ENCODE measurements at places on chromosomes 6 and 20.

GRCh38 chr6:159097256-159097655, 52.5 kb upstream of the TAGAP start:
- DNase-seq, result no peak

GRCh38 chr20:58167759-58168158, 60.7 kb downstream of the ANKRD60 start:
- no peak for DNase-seq

DNA sequence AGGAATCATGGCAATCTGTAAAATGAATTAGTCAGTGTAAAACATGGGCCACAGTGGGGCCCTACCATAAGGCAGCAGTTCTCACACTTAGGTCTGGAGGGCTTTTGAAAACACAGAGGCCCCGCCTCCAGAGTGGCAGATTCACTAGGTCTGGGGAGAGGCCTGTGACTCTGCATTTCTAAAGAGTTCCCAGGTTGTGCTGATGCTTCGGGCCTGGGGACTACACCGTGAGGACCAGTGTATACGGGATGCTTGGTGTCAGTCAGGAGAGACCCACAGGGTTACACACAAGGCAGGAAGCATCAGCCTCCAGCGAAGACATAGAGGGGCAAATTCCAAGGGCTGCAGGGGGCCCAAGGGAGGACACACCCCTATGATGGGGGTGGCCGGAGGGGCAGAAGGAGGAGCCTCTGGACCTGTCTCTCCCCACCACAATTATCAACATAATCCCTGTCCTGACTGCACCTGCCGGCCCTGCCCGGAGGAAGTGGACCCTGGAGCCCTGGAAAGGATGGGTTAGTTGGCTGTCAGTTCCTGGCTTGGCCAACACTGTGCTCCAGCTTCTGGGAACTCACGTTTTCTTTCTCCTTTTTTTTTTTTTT, 46.7 kb downstream of the FGD2 start:
- no peak for DNase-seq

DNA sequence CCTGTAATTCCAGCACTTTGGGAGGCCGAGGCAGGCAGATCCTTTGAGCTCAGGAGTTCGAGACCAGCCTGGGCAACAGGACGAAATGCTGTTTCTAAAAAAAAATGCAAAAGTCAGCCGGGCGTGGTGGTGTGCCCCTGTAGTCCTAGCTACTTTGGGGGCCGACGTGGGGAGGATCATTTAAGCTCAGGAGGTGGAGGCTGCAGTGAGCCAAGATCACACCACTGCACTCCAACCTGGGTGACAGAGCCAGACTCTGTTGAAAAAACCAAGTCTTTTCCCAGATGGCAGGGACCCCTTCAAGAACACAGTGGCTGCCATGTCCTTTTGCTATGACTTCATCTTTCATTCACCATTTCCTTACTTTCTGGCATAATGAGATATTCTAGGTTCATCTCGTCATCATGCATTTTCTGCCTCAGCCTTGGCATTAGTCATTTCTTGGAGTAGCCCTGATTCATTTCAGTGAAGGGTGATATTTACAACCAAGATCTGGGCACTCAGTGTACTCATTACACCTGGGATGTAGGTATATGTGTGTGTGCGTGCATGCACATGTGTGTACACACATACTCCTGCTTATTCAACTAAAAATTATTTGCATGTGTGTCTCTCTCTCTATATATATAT, 61.4 kb upstream of the TOX2 start:
- DNase-seq, result no peak

DNA sequence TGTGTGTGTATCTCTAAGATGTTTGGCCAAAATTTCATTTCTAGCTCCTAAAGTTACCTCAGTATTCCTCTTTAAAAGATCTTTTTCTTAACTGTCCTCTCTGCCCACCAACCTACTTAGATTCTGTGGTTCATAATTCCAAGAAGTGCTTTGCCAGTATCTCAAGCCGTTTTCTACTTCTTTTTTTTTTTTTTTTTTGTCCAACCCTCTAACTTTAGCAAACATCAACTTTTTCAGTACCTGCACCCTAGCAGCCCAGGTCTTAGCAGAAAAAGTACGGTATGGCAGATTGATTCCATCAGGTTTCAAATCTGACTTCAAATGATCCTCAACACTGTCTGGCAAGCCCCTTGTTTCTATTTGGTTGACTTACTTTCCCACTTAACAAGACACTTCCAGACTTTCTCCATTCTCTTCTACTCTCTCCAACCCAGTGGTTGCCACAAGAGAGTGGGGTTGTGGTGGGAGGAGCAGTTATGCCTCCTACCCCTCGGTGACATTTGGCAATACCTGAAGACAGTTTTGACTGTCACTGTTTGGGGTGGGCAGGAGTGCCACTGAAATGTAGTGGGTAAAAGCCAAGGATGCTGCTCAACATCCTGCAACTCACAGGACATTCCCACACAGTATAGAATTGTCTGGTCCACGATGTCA, 10.8 kb upstream of the MAN1A1 start:
- DNase-seq, result no peak

DNA sequence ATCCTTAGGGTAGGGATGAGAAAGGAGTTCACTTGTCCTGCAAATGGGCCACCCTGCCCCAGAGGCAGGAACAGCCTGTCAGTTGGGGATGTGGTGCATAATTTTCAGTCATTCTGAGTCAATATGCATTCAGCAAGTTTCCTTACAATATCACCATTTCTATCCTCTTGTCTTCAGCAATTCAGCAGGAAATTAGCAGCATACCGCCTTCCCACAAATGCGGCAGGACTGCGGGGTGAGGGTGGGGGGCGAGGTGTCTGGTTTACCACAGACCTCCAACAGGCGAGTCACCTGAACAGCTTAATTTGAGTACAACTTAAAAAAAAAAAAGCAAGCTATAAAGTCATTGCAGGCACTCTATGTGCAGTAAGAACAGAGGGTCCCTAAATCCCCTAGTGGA, 126.8 kb downstream of the MAP3K7 start:
- DNase-seq, result no peak

DNA sequence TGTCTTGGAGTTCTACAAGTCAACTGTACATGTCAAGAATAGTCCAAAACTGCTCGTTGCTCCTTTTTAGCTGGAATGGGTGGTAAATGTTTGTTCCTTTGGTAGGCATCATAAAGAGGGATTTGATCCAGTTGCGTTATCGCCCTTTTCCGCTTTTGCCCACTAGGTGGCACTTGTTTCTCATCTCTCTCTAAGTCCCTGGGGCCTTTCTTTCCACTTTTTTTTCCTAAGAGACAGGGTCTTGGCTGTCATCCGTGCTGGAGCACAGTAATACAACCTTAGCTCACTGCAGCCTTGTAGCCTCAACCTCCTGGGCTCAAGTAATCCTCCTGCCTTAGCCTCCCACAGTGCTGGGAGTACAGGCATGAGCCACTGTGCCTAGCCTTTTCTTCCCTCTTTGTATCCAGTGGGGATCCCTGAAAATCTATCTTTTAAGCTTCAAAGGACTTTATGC, 20.7 kb downstream of the GTPBP2 start:
- DNase-seq, result no peak

DNA sequence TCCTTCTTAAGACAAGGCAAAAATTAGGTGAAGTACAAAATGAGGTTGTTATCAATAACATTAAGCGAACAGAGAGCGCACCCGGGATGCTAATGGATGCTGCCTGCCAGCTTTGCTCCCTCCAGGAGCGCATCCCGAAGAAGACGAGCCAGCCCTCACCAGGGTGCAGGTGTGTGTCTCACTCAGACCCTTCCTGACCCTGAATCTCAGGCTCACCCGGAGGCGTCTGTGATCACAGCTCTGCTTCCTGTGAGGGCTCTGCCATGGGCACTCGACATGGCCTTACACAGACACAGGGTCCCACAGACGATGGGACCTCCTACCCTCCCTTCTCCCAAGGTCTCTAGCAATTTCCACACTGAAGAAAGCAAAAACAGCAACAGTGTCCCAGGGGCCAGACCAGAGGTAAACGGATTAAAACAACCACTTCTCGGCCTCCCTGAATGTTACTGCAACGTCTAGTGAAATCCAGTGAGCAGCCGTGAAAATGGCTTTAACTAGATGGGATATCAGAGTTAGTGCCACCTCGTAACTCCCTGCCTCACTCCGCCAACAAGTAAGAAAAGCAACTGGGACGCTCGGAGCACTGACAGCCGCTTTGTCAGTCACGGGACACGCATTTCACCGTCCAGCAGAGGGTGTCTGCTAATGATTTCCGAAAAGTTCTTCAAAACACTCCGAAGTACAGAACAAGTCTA, 11.7 kb downstream of the ZBTB46 start:
- no peak for DNase-seq

- DNase-seq, result no peak
Measured at GRCh38 chr6:10901770-10902169, 14.9 kb downstream of the SYCP2L start.

DNA sequence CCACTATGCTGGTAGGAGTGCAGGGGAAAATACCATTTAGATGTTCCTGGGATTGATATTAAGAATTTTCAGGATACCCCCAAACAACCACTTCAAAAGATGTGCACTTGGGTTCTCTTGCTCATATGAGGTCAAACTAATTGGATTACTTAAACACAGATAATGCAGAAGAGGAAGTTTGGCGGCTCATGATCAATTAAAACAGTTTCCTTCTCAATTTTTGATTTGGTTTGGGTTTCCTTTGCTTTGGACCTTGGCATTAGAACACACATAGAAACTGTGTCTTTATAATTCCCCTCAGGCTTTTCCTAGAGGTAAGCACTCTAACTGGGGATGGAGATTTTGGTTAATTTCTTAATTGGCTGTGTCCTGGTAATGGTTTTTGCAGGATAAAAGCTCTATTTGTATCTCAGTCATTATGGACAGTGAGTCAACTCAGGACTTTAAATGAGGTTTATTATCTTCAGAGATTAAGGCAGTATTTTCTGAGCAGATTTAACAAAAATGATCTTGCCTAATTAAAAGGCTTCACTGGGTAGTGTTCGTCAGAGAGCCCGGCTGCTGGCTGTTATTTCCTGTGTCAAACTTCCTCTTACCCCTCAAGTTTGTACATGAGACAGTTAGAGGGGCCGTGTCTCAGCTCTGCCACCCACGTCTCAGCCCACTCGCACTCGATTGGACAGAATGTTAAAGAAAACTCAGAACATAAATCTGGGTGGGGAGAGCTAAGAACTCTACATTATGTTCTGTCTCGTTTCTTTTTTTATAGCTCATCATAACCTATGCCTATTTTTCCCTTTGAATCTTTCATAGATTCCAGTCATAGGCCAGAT, 50.3 kb upstream of the PREP start:
- no peak for DNase-seq

DNA sequence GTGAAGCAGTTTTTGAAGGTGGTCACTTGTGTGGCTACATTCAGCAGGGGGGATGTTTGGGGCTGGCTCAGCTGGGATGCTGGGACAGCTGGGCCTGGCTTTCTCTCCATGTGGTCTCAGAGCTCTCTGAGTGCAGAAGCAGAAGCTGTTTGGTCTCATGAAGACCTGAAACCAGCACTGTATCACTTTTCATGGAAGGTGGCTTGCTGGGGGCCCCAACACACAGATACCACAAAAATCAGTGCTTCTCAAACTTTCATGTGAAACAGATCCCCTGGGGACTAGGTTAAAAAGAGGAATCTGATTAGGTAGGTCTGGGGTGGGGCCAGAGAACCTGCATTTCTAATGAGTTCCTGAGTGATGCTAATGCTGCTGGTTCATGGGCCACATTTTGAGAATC, 347.3 kb downstream of the DHX35 start:
- no peak for DNase-seq

DNA sequence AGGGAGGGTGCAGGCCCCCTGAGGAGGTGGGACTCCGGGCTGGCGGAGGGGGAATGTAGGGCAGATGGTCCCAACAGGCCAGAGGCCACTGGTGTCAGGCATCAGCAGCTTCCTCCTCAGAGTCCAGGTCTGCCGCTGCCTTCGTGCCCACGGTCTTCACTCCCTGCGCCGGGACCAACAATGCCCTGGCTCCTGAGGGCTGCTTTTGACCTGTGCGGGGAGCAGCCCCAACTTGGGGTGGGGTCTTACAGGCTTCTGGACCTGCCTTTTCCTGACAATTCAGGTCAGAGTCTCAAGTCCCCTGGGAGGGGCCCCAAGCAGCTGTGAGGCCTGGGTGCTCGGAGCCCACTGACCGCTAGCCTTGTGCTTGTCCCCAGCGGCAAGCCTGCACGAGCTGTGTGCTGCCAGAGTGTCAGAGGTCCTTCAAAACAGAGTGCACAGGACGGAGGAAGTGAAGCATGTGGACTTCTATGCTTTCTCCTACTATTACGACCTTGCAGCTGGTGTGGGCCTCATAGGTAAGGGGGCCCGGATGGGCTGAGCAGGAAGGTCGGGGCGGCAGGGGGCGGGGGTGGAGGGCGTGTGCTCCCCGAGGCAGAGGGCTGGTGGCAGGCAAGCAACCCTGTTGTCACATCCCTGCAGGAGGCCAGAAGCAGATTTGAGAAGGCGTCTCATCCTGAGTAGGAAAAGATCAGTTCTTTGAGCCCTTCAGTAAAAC, 25.3 kb upstream of the PYGB start:
- no peak for DNase-seq

GRCh38 chr20:32574296-32575226, 10.6 kb downstream of the NOL4L start:
- DNase-seq, result no peak

DNA sequence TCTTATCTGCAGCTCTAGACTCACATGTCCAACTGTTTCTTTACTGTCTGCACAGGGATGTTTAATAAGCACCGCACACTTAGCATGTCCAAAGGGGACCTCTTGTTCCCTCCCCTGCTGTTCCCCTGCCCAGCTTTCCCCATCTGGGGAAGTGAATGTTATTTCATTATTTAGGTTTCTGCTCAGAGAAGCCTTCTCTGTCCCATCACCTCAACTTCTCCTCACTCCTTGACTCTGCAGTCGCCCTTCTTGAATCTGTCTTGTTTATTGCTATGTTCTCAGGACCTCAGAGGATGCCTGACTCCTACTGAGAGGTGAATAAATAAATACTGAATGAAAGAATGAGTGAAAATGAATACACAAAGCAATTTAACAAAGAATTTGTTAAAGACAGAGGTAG, 121.0 kb downstream of the SASH1 start:
- DNase-seq, result no peak

- DNase-seq, result no peak
Measured at GRCh38 chr6:22320750-22321149, 23.9 kb upstream of the PRL start.

DNA sequence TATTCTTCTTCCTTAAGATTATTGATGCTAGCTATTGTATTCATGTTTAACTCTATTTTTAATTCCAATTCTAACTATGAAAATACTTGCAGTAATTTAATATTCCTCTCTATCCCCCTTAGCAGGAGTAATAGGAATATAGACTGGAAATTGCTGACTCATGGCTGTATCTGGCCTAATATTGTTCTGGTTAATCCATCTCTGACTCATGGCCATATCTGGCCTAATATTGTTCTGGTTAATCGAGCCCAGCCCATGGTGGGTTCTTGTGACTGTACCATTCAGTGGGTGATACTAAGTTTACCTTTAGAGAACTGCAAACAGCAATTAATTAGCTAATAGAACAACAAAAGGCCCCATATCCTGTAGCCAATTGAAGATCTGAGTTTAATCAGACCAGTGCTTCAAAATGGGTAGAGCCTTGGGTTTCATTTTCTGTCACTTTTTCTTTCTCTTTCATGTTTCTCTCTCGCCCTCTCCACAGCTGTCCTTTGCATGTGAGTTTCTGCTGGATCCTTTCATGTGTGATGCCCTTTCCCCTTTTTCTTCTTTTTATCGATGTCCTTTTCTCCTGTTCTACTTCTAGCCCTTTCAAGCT, 50.6 kb downstream of the SLC22A3 start:
- no peak for DNase-seq

GRCh38 chr20:5402903-5403531, 86.3 kb upstream of the PROKR2 start:
- no peak for DNase-seq
